ENCODE measurements at places on chromosomes 7 and 10.

DNA sequence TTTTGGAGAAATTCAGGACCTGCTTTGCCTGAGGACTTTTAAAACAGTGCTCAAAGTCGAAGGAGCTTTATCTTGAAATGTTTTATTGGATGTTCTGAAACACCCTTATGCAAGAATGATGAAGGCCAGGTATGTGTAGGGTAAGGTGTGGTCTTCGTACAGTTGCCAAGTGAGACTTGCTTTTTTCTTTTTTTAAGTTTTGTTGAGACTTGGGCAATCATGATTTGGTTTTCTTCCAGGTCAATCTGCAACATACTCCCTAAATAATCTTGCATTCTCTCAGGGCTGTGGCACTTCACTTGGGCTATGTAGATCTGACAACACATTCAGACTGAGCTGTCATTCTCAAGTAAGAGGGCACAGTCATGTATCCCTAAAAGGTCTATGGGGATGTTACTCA is 75.0 kb downstream of the GATA3 start:
- no peak for DNase-seq

GRCh38 chr10:62818426-62819011 is 2.4 kb upstream of the EGR2 start:
- DNase-seq: peak; percentile 74

- no peak for DNase-seq
These were observed 85.0 kb downstream of the PTN start for GRCh38 chr7:137258552-137258951.

DNA sequence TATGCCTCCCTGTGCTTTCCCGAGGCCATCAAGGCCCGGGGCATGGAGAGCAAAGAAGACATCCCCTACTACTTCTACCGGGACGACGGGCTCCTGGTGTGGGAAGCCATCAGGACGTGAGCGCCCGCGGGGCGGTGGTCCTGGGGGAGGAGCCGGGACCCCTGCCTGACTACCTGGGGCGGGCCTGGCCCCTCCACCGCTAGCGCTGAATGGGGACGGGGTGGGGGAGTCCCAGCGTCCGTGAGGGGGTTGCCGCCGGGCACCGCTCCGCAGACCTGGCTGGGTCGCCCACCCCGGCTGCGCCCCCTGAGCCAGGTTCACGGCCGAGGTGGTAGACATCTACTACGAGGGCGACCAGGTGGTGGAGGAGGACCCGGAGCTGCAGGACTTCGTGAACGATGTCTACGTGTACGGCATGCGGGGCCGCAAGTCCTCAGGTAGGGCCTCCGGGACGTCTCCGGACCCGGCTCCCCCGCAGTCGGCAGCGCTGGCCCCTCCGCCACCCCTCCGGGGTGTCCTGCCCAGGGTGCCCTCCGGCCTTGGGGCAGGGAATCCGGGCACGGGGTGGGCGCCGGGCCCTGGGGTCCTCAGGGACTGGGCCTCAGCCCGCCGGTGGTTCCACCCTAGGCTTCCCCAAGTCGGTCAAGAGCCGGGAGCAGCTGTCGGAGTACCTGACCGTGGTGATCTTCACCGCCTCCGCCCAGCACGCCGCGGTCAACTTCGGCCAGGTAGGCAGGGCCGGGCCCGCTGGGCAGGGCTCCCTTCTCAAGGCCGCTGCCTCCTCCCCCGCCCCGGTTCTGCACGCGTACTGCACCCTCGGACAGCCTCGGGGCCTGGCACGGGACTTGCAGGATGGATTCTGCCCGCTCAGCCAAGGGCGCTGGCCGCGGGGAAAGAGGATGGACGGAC is 69.3 kb downstream of the ALOX5 start:
- no peak for DNase-seq

DNA sequence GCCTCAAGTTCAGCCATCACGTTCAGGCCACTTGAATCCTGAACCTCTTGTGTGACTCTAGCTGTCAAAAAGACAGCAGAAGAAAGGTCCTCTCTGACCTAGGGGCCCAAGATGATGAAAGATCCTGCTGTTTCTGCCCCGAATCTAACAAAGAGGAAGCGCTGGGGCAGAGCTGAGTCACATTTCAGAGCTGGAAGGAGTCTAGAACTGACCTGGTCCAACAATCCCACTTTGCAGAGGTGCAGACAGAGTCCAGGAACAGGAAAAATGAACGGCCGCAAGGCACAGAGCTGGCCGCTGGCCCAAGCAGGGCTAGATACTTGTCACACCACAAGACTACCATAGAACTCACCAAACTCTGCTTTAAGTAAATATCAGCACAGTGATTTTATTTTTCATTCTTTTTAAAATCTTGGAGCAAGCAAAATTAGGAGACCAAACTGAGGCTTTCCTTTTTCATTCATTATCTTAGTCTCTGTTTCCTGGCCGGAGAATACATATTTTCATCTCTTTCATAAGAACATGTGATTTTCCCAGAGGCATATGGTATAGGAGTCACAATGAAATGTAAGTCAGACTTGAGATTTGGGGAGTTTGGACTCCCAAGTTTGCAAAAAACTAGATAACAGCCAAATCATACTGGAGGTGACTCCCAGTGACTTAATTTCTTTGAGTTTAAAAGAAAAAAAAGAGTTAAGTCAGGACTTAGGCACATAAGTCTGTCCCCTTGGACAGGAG is 52.8 kb downstream of the CHST15 start:
- DNase-seq: no peak

GRCh38 chr7:94452239-94452638 is 57.4 kb upstream of the CASD1 start:
- no peak for DNase-seq

GRCh38 chr7:115299397-115300037 is 377.6 kb downstream of the MDFIC start:
- no peak for DNase-seq

DNA sequence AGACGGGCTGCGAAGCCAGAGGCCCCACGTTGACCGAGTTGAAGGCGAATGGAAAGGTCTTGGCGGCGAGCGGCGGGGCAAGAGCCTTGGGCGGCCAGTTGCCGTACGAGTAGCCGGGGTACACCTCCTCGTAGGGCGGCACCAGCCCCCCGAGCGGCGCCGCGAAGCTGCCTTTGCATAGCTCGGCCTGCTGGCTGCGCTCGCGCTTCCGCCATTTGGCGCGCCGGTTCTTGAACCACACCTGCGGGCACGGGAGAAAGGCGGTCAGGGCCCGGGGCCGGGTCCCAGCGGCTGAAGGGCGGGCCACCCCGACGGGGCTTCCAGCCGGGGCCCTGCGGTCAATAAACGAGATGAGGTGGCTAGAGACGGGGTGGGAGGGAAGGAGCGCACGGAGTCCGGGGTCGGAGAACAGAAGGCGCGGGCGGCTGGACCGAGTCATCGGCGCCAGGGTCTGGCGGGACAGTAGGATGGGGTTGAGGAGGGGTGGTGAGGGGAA is 4.8 kb downstream of the ELOVL3 start:
- peak; percentile 40 for DNase-seq

- no peak for DNase-seq
These were observed 69.1 kb upstream of the NANOS1 start for GRCh38 chr10:118960157-118961090.

DNA sequence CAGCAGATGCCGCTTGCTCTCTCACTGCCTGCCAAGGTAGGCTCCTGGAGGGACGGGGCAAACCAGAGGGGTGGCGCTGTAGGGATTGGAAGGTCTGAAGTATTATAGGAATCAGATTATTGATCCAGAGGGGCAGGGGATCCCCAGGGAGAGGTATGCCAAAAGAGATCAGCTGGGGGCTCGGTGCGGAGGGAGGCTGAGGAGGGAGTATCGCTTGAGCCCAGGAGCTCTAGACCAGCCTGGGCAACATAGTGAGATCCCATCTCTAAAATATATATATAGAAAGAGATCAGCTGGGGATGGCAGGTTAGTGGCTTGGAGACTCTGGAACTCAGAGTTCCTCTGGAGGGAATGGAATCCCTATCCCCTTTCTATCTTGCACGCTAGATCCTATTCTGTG is 7.0 kb upstream of the PCOLCE start:
- no peak for DNase-seq

DNA sequence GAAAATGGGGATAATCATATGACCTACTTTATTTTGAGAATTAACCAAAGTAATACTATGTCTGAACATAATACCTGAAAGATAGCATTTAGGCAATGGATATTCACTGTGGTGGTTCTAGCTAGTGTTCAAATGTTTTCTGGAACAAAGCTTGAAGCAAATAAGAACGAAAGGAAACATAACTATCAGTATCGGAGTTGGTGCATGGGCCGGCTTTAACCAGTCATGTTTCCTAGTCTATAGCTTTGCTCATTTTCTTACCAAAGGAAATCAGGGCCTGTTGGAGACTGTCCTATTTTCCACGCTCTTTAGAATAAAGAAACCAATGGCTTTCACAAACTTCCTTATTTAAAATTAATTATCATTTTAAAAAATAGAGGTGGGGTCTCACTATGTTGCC is 8.9 kb downstream of the IL2RA start:
- no peak for DNase-seq

DNA sequence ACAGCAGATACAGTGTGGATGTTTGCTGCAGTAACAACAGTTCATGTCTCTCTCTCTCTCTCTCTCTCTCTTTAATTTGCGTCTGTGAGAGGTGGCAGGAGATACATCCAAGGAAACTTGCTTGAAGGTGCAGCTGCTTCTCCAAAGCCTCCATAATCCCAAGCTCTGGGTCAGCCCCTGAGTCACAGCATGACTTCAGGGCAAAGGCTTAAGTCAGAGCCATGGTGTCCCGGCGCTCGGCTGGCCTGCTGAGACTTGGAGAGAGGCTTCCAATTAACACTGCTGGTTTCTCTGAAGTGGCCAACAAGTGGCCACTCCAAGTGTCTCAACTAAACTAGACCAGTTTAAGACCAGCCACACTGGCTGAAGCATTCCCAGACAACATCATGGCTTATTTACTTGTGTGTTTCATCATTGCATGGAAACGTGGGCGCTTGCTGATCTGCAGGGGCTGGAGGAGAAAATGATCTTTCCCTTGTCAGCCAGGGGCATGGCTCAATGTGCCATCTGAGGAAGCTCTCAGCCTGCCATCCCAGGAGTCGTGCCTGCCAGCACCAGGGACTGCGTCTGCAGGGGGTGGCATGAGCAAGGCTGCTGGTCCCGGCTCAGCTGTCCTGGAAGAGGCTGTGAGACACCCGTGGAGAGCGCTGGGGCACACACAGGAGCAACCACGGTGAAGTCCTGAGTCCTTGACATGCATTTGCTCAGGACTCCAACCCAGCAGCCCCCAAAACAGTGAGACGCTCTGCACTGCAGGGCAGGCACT is 254.2 kb downstream of the COBL start:
- no peak for DNase-seq

DNA sequence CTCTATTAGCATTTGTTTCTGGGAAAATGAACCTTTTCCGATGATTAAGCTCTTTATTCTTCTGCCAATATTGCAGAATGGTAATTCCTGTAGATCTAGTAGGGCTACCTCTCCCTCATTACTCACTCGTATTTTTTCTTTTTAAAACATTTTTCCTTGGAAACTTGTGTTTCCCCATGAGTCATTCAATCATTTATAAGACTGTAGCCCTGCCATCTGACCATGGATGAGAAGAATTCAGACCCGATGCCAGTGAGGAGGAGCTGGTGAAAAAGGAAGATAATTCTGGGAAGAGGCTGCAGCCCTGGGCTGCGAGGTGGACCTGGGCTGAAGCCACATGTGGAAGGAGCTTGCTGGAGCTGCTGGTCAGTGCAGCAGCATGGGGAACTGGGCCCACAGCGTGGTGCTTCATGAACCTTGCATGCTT is 242.8 kb downstream of the KLF6 start:
- no peak for DNase-seq

- DNase-seq: no peak
These were observed 549 bp upstream of the DDX50 start for GRCh38 chr10:68900427-68901104.

- no peak for DNase-seq
These were observed 67.2 kb upstream of the PPP2R2D start for GRCh38 chr10:131833446-131834080.

- no peak for DNase-seq
These were observed 9.9 kb downstream of the SOSTDC1 start for GRCh38 chr7:16455591-16455990.

- DNase-seq: no peak
These were observed 1.7 kb downstream of the PALS2 start for GRCh38 chr7:24574950-24575349.

- no peak for DNase-seq
These were observed 20.6 kb upstream of the SMO start for GRCh38 chr7:129167817-129168216.

GRCh38 chr10:121754666-121755065 is 156.4 kb upstream of the FGFR2 start:
- no peak for DNase-seq

DNA sequence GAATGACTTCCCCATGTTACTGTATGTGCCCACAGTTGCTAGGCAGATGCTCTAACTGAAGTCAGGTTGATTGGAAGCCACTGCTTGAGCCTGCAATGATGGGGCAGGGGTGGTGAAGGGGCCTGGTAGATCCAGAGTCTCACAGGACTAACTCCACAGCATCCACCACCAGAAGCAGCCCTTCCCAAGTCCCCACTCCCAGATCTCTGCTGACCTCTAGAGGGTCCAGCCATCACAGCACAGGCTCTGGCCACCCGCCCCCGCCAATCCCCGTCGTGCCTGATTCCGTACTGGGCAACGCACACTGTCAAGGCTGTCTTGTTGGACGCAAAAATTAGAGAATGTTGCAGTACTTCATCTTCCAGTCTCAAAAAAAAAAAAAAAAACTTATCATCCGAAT is 136.8 kb upstream of the PDE1C start:
- no peak for DNase-seq

DNA sequence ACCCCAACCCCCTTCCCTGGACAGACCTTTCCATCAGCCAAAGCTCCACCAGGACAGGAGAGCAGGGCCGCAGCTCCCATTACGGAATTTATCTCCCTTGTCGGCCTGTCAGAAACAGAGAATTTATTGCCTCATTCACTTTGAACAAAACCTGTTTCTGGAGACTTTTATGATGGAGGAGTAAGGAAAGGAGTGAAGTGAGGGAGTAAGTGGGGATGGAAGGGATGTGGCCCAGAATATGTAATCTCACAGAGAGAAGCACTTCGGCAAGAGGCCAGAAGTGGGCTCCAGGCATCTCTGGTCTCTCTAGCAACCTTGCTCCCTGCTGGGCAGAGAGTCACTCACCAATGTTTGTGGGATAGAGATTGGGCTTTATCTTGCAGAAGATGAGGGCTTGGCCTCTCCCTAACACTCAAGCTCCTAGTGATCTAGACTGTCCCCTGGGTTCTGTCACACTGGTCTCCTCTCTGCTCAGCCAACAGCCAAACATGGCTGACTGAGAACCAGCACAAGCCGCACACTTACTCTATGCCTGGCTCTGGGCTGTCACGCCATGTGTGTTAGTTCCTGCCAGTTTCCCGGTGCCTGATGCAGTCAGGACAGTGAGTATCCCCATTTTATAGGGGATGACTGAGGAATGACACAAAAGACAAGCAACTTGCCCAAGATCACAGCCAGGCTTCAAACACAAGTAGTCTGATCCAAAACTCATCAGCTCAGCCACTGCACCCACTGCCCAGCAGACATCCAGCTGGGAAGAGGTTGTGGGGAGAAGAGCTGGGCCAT is 149.4 kb upstream of the ZMIZ1 start:
- no peak for DNase-seq

GRCh38 chr7:74403521-74404387 is 50.0 kb upstream of the GTF2IRD1 start:
- no peak for DNase-seq
